PC-9 (cell line): ENCODE measurements at places on chromosomes 13 and 19. TPM values are rescaled to one million over a fixed set of nuclear protein-coding genes. Genes with fewer than 3 reads are reported as not detected.

- DNase-seq = no peak
Measured at GRCh38 chr13:58712191-58712590, 1080.6 kb downstream of the PCDH17 start.

Gene LIM2
- not detected in 2 replicates for total RNA-seq

Gene KIR3DL3
- not detected in 2 replicates for total RNA-seq

Gene BORA
- 12.6 and 19.5 TPM in 2 replicates for total RNA-seq

DNA sequence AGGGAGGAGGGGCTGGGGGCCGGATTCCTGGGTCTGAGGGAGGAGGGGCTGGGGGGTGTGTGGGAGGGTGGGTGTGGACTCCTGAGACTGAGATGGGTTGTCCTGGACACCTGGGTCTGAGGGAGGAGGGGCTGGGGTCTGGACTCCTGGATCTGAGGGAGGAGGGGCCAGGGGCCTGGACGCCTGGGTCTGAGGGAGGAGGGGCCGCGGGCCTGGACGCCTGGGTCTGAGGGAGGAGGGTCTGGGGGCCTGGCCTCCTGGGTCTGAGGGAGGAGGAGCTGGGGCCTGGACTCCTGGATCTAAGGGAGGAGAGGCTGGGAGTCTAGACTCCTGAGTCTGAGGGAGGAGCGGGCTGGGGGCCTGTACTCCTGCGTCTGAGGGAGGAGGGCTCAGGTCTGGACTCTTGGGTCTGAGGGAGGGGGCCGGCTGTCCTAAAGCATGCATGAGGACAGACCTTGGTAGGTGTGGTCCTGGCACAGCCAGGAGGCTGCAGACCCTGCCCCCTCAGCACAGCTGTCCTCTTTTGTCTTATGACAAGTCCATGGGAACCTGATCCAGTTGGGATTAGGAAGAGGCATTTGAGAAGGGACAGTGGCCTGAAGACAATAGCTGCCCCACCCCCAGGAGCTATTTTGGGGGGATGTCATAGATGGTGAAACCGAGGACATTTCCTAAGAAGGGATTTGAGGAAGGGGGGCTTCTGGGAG, 1.3 kb downstream of the TNNT1 start:
- no peak for DNase-seq
